Stimulated activated CD8-positive, alpha-beta memory T cell treated with anti-CD3 and anti-CD28 coated beads, Interleukin-4, amount 100 ng/mL, for 48 hours (primary cell): ENCODE measurements at places on chromosomes 4 and X.

- DNase-seq: no peak
Observed at GRCh38 chr4:189974056-189974455, 33.4 kb downstream of the FRG1 start.

- DNase-seq: no peak
Observed at GRCh38 chrX:633985-634958, 3.7 kb downstream of the SHOX start.

GRCh38 chr4:70239884-70240591 is 2.4 kb upstream of the CSN3 start:
- no peak for DNase-seq

DNA sequence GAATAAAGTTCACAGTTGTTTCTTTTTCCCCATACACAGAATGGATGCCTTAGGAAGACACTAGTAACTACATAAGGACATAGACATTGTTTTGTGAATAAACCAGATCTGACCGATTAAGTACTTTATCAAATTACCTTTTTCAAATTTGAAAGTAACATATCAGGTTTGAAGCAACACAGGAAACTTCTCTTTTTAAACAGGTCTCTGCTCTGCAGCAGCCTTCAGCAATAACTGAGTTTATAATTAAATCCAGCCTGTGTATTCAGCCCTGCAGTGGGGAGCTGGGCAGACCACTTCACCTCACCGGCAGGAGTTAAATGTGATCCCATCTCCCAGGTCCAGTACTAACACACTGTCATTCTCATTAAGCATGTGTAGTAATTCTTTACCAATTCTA is 68.3 kb upstream of the ATOH1 start:
- DNase-seq: no peak

DNA sequence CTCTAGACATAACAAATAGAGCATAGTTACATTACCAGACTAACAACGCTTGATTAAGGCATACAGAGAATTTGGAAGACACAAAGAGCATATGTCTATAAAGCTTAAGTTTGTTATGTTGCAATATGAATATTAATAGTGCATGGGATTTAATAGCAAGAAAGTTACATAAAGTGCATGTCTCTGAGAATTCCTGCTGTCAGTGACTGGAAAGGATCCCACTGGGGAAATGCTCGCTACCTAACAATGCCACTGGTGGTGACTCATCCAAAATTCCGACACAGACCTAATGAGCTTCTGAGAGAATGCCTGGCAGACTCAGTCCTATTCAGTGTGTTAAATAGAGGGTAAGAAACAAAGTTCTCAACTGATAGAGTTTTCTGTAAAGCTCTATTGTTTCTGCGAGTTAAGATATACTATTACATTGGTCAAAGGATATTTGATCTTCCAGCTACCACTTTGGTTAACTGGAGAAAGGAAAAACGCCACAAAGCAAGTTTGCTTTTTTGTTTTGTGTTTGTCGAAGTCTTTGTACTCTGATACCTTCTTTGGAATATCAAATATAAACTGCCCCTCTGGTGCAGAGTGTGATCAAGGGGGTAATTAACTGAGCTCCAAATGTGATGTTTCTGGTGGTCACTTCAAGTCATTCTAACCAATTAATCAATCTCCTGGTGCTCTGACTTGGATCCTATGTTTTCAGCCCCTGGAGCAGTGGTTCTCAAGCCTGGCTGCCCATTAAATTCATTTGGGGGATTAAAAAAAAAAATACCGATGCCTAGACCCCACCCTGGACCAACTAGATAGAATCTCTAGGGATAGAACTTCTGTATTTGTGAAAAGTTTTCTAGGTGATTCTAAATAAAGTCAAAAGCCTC is 107.9 kb downstream of the PALLD start:
- no peak for DNase-seq
